HepG2 (cell line): ENCODE measurements at places on chromosomes 5 and 9. TPM values are rescaled to one million over a fixed set of nuclear protein-coding genes. Genes with fewer than 3 reads are reported as not detected.
A peak's percentile ranks its signal among the peaks of the same experiment; 100 is the strongest.

DNA sequence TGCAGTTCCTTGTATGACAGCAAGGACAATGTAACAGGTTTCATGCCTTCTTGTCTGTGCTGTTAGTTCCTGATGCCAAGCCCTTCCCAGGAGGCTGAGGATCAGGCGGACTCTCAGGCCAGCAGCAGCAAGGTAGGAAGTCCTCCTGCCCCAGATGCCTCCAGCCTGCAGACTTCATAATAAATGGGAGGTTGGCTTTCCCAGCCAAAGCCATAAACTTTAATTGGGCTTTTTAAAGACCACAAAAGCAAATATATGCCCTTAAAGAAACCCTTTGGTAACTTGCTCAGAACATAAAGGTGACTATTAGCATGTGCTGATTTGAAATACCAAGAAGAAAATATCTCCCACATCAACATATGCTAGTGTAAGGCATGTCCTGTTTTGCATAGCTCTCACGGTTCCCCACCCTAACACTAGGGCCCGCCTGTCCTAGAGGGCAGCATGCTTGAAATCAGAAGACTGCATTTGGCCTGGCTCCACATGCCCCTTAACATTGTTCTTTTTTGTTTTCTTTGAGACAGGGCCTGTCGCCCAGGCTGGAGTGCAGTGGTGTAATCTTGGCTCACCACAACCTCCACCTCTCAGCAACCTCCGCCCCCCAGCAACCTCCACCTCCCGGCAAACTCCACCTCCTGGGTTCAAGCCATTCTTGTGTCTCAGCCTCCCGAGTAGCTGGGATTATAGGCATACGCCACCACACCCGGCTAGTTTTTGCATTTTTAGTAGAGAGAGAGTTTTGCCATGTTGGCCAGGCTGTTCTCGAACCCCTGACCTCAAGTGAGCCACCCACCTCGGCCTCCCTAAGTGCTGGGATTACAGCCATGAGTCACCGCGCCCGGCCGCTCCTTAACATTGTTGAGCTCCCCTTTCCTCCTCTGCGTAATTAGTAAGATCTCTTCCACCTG is 44.6 kb upstream of the FCN1 start:
- no peak for DNase-seq

SKP2 gene
- total RNA-seq, result 84.1 and 121 TPM in 2 replicates

DNA sequence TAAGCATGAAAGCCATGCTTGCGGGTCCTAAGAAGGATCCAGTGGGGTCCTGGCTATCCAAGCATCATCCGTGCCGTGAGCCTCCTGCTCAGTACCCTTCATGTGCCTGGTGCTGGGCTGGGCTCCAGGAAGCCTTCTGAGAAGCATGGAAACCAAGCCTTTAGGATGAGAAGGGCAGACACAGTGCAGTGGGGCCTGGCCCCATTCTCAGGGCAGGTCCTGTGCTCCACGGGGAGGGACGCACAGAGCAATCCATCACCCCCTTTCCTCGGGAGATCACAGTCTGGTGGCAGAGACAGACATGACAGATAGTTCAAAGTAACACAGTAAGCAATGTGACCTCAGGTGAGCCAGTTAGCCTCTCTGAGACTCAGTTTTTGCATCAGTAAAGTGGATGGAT is 76.9 kb downstream of the RGS3 start:
- no peak for DNase-seq

- DNase-seq, result no peak
Measured at GRCh38 chr5:86360801-86361200, 256.9 kb upstream of the COX7C start.

GRCh38 chr5:119655061-119655460 is 25.7 kb downstream of the FAM170A start:
- DNase-seq, result no peak

MED27 gene
- 19.0 and 25.3 TPM in 2 replicates for total RNA-seq

DNA sequence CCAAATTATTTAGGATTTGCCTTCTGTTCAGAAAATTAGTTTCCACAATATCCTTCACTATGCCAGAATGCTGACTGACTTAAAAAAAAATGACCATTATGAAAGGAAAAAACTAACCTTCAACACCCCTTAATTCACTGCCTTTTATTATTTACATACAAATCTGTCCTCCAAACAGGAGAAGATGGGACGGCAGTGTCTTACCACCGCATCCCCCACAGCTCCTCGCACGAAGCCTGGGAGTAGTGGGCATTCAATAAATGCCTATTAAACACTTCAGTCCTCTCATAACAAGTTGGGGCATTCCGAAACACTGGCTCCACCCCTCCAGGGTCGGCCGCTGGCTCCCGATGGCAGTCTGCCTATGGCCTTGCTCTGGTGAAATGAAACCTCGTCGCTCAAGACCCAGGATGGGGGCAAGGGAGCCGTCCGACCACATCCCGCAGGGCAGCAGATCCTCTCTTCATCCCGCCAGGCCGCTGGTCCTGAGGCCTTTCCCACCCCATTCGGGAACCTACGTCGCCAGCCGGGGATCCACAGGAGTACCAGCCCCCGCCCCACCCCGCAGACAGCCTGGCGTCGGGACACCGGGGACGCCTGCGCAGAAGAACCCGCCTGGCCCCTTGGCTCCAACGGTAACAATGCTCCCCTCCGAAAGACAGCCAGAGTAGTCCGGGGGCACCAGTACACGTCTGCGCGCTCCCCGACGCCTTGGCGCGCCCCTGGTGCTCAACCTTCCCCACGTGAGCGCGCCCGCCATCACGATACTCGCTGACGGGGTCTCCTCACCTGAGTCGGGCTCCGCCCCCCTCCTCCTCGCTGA is 613 bp downstream of the ZBTB5 start:
- DNase-seq, result no peak

ABLIM3 gene
- 0.53 and 0.67 TPM in 2 replicates for total RNA-seq

REEP2 gene
- 3.8 and 5.3 TPM in 2 replicates for total RNA-seq

DNA sequence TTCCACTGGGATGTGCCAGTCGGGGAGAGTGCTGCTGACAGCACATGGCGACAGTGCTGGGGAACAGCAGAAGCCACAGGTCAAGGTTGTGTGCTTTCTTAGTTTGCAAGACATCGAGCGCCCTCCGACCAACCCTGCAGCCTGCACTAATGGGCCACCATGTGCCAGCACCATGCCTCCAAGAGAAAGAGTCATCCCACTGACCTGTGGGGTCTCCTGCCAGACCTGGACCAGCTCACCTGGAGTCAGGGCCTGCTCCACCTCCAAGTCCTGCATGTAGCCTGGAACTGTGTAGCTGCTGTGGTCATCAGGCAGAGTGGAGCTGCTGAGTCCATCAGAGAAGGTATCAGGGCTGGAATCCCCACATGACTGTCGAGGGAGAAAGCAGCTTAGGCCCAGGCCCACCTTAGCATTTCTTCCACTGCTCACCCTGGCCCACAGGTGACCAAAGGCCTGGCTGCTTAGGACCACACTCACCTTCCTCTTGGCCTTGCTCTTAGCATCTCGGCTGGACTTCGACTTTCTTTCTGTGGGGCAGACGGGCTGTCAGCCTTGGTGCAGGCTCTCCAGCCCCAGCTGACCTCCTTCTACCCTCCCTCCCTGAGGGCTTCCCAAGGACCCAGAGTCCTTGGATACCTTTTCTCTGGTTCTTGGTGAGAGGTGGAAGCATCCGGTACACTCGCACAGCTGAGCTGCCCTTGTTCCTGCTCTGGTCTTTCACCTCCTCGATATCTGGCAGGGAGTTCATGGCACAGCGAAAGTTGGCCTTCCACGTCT is 4.1 kb downstream of the IRF1 start:
- DNase-seq, result no peak

GRCh38 chr5:5348135-5348534 is 74.3 kb upstream of the ICE1 start:
- no peak for DNase-seq

DNA sequence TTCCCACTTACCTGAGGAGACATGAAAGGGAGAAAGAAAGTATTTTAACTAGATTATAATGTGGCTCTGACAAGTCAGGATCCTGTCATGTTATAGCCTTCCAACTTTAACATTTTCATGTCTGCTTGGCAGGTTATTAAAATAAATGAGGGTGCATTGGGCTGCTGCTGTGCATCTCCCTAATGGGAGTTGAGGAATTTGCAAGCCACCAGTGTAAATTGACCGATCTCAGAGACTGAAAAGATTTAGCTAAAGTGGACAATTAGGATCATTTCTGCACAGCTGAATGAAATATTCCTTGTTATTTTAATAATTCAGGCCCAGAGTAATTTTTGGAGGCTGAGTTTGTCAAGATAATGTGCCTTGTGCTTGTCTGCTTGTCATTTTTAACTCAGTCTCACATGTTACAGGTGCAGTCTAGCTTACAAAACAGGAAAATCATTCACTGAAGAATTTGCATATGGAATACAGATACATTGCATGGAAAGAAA is 366.3 kb upstream of the ADAMTS16 start:
- no peak for DNase-seq

GRCh38 chr5:38478166-38478565 is 78.3 kb downstream of the LIFR start:
- DNase-seq, result no peak

GRCh38 chr5:137649228-137649935 is 86.5 kb downstream of the KLHL3 start:
- DNase-seq, result no peak

DNA sequence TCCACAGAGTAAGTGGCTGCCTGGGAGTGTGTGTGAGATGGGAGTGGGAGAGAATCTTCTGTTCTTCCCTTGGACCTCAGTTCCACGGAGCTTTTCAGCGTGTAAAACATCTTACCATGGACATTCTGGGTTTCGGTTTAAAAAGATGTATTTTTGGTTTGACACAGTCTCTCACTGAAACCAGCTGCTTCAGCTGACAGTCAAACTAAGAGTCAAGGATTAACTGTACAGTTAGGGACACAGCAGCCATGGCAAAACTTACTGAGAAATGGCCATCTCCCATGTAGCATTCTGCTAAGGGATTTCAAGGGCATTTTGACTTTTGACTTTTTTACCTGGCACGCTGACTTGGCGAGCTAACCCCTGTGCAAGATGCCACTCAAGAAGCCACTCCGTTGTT is 93.8 kb upstream of the IL12B start:
- no peak for DNase-seq

DNA sequence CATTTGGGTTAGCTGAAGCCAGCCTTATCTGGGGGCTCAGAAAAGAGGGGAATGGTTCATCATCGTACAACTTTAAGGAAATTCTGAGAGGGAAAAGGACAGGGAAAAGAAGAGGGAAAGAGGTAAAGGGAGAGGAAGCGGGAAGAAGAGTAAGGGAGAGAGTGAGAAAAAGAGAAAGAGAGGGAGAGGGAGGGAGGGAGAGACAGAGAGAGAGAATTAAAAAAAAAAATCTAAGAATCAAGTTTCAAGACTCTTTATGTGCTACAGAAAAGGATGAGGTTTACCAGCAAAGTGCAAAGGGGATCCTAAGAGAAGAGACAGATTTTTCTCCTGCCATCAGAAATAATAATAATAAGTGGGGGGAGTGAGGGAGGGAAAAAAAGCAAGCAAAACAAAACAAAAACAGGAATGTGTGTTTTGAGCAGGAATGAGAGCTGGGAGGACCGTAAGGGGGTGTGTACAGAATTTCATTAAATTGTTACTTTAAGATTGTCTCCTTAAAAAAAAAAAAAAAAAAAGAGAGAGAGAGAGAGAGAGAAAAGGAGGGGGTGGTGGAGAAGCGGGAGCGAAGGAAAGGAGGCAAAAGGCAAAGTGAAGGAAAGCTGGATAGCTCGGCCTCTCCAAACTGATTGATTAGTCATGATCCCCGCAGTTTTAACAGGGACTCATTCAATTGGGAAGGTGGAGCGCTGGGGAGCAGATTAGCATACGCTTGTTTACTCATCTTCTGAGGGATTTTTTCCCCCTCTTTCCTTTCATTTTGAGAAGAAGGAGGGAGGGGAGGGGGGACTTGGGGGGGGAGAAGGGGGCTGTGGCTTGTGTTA is 438 bp upstream of the PAPPA start:
- DNase-seq, result no peak

DNA sequence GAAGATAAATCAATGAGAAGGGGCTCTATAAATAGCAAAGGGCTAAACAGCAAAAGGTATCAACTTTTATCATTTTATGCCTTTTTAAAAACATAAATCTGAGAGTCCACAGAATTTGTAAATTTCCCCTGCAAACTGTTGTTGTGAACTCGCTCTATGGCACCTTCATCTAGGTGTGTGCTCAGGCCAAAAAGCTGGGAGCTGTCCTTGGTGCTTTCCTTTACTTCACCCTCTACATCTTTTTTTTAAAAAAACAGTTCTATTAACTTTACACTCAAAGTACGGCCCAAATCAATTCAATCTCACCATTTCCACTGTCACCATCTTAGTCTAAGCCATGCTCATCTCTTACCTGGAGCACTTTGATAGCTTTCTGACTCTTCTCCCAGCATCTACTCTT is 108.2 kb upstream of the GPR151 start:
- DNase-seq, result no peak

MEIKIN gene
- not detected in 2 replicates for total RNA-seq

DNA sequence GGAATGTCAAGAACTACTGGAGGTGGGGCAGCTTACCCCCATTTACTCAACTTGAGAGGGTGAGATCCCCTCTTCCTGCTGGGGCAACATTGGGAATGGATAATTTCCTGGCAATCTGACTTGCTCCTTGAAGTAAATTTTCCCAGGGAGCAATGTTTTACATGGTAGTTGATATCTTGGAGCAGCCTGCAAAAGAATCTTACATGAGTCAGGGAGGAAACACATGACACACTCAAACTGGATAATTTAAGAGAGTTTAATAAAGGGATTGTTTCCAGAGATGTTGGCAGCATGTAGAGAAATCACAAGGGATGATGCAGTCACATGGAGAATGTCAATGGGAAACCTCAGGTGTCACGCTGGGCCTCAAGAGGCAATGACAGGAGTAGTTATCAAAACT is 212.5 kb downstream of the GAS1 start:
- no peak for DNase-seq

GRCh38 chr5:132466433-132467286 is 23.9 kb downstream of the IRF1 start:
- peak; percentile 61 for DNase-seq

DNA sequence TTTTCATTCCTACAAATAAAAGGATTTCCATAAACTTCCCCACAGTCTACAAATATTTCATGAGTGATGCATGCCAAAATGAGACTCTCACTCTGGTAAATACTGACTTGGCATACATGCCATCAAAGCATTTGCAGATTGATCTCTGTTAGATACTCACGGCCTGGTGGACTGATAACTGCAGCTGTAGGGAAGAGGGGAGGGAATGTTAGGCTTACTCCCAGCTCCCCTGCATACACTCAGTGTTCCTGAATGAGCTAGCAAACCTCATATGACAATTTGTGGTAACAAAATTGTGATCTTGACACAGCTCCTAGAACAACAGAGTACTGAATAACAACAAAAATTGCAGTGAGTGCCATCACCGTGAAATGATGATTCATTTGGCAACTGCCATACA is 435.3 kb downstream of the NR2F1-AS1 start:
- no peak for DNase-seq

STXBP1 gene
- 2.9 and 4.4 TPM in 2 replicates for total RNA-seq

GRCh38 chr9:114108016-114108833 is 9.1 kb upstream of the KIF12 start:
- DNase-seq, result peak; percentile 80

DNA sequence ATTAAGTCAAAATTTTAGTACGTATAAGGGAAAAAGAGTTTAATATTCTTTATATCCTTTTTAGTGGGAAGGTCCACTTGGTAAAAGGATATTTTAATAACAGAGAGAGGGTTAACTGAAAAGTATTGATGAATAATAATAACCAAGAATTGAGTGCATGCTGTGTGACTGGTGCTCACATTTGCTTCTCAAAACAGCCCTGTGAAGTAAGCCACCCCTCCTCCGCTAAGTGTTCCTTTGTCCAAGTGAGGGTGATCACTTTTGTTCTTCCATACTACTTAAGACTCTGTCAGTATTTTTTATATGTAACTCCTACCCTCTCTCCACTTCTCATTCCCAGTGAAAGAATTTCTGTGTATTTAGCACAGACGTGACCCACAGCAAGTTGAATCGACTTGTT is 51.5 kb downstream of the SLC44A1 start:
- DNase-seq, result no peak

GRCh38 chr5:42235241-42235640 is 188.0 kb upstream of the GHR start:
- no peak for DNase-seq
